ENCODE measurements at places on chromosomes 4 and X. TPM values are rescaled to one million over a fixed set of nuclear protein-coding genes. Genes with fewer than 3 reads are reported as not detected.

DNA sequence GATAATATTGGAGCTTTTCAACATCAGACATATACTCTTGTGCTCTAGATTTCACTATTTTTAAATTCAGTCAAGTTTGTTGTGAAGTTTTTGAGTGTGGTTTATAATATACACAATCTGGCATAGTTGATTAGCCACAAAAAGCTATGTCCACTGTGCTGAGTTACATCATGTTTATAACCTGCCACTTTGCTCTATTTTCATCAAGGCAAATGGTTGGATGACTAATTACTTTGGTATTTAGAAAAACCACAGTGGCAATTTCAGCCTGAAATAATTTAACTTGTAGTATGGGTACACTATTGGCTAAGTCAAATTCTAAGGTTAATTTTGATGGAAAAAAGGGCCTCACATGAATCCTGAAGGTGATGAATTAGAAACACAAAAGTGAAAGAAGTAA, 262.6 kb downstream of the C4orf33 start:
- peak; percentile 77 for DNase-seq

Gene PF4V1
- total RNA-seq: not detected

DNA sequence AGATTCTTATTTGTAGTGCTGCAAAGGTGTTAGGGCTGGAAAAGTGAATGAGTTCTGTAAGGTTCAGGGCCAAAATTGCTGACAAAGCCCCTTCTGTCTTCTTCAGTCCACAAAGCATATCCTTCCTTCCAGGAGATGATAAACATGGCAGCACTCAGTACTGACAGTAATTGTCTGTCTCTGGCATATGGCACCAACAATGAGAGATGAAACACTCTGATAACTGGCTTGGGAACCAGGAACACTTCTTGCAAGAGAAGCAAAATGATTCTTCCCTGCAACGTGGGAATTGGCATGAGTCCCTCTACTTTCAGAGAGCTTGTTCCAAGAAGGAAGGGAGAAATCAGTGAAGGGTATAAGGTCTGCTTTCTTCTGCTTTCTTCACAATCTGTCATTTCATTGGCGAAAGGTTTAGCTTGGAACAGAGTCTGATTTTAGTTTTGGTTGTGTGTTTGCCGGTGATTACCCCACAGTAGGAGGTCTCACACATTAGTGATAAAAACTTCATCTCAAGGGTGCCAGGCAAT, 963.3 kb downstream of the NLGN4X start:
- DNase-seq: no peak

- no peak for DNase-seq
These were observed 18.0 kb upstream of the PDHA2 start for GRCh38 chr4:95821867-95822266.

DNA sequence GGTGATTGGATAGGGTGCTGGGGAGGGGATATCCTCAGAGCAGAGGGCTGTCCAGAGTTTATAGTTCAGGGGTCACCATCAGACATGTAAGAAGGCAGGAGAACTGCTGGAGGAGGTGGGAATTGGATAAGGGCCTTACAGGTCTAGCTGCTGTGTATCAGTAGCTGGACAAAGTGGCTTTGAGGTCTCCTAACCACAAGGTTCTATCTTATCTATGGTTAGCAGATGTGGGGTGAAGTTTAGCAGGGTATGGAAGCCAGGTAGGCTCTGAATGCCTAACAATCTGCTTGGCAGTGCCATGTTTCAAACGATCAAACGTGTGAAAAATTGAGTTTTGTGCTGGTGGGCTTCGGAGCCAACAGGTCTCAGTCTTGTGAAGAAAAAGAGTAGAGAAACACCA, 32.1 kb upstream of the MAGEA8 start:
- no peak for DNase-seq

- peak; percentile 65 for DNase-seq
These were observed 287.7 kb upstream of the PCDH18 start for GRCh38 chr4:137819964-137820383.

Measured in PC-3 (cell line).